Activated T-helper 2 cell treated with anti-CD3 and anti-CD28 coated beads, Interferon-gamma antibody, Interleukin-2, Interleukin-4, amounts not matched to agents 10 μg/mL and 5 μg/mL and 100 μg/mL, durations not matched to agents 14 hours and 24 hours and 36 hours (primary cell): ENCODE measurements at places on chromosomes 1 and 21. TPM values are rescaled to one million over a fixed set of nuclear protein-coding genes. Genes with fewer than 3 reads are reported as not detected.

TNFRSF8 gene
- total RNA-seq: 65.0 and 65.5 TPM in 2 replicates

MATN1 gene
- total RNA-seq: 0.21 and 0.44 TPM in 2 replicates

AVPR1B gene
- total RNA-seq: not detected in 2 replicates

DNA sequence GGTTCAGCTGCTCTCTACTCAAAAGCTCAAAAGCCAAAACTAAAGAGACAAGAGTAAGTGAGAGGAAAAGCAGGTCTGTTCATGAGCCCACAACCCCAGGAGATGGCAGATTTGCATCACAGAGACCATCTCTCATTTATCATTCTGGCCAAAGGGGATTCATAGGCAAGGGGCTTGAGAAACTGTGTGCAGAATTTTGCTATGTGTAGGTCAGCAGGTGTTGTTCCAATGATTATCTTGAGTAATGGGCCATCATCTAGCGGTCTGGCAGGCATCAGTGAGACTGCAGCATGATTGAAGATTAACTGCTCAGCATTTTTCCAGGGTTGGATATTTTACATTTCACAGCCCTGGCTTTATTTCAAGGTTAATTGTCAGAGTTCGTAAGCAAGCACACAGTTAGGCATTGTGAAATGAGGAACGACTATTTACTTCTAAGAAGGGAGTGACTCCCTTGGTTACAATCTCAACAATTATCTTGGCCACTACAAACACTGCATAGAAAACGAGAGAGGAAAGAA, 1204.6 kb upstream of the TMPRSS15 start:
- no peak for DNase-seq

DNA sequence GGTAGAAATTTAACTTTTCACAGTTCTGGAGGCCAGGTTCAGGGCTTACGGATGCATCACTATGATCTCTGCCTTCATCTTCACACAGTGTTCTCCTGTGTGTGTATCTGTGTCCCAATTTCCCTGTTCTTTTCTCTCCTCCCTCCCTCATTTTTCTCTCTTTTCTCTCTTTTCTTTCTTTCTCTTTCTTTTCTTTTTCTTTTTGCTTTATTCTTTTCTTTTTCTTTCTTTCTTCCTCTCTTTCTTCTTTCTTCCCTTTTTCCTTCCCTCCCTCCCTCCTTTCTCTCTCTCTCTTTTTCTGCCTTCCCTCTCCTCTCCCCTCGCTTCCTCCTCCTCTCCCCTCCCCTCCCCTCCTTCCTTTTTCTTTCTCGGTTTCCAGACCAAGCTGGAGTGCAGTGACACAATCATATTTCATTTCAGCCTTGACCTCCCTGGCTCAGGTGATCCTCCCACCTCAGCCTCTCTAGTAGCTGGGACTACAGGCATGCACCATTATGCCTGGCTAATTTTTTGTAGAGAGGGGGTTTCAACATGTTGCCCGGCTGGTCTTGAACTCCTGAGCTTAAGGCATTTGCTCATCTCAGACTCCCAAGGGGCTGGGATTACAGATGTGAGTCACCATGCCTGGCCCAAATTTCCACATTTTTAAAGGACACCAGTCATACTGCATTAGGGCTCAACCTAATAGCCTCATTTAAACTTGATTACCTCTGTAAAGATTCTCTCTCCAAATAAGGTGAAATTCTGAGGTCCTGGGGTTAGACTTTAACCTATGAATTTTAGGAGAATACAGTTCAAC, 115.9 kb downstream of the HUNK start:
- DNase-seq: no peak

GRCh38 chr21:14947613-14948160, 117.1 kb downstream of the NRIP1 start:
- DNase-seq: no peak

DNA sequence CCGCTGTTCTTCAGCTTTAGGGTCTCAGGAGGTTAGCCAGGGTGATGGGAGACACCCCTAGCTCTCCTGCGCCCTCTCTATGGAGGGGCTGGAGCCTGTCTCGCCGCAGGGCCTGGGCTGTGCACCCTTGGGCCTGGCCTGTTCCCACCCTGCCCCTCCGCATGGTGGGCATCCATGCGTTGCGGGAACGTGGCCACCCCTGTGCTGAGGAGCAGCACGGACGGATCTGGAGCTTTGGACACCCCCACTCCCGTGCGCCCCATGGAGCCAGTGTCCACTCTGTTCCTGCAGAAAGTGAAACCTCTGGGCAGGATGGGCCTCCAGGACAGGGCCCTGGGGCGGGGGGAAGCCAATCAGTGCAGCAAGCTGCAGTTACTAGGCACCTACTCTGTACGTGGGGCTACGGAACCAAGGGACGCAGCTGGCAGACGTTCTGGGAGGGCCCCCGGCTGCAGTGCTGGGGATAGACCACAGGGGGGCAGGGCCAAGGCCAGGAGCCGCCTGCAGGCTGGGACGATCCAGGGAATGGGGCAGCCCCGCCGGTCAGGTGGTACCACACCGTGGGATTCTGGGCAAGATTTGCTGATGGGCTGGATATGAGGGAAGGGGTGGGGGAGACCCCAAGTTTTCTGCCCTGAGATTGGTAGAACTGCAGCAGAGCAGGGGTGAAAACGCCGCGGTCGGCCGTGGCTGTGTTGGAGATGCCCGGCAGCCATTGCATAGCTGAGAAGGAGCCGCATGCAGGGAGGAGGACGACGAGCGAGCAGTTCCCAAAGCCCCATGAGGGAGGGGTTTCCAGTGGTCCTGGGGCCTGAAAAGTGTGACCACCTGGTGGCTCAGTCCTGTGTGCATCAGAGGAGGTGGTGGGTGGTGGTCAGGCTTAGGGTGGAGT, 43.3 kb downstream of the TP73 start:
- DNase-seq: no peak

DNA sequence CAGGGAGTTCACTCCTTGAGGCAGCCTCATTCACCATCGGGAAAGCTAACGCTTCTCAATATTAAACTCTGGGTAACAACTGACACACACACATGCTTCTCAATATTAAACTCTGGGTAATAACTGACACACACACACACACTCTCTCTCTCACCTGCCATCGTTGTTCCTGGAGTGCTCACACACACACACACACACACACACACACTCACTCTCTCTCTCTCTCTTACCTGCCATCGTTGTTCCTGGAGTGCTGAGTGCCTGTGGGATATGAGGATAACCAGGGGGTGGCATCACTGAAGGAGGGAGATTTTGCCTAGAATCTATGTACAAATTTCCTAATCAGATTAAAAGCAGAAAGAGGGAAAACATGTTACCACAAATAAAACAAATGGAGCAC, 17.1 kb upstream of the GUCA2A start:
- DNase-seq: no peak

DNA sequence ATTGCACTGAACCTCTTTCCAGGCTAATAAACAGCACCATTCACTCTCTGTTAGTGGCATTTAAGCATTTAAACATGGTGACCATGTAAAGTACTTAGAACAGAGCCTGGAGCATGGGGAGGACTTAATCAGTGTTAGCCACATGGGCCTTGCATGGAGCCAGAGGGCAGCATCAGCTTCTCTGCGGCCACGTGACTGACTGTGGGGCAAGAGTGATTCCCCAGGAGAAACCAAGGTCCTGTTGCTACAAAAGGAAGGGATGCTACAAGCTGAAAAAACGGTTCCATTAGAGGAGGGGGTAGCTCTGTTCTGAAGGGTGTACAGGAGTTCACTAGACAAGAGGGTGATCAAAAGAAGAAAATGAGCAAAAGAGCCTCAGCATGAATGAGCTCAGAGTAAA, 256.8 kb downstream of the MATN1 start:
- DNase-seq: no peak

GRCh38 chr1:238484121-238484520, 593.4 kb upstream of the ZP4 start:
- DNase-seq: no peak
